Hematopoietic multipotent progenitor cell treated with erythropoietin and hydrocortisone succinate and interleukin-3 and kit ligand, for 17 days (in vitro differentiated cells): ENCODE measurements at places on chromosomes 3 and 15.

DNA sequence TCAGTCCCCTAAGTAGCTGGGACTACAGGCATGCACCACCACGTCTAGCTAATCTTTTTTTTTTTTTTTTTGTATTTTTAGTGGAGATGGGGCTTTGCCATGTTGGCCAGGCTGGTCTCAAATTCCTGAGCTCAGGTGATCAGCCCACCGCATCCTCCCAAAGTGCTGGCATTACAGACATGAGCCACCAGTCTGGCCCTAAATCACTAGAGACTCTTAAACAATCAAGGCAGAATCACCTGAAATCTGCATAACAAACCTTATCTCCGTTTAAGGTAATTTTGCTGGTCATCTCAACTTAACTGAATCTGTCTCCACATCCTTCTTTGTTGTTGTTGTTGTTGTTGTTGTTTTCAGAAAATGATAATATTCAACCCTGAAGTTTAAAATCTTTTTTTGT, 5.6 kb upstream of the TRMT10C start:
- DNase-seq, result no peak

DNA sequence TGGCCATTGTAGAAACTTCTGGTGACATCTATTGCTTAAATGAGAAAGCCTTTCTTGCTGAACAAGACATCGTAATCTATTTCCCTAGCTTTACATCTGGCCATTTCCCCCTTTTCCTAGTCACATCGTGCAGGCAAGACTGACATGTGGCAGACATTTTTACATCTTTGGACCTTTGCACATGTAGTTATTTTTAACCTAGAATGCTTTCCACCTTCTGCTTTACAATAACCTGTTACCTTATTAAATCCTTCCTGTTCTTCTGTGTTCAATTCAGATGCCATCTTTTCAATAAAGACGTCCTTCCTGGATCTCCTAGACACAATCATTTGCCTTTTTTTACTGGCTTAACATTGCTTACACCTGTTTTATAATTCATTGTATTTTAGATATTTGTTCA, 343.3 kb downstream of the DIPK2A start:
- DNase-seq, result no peak

DNA sequence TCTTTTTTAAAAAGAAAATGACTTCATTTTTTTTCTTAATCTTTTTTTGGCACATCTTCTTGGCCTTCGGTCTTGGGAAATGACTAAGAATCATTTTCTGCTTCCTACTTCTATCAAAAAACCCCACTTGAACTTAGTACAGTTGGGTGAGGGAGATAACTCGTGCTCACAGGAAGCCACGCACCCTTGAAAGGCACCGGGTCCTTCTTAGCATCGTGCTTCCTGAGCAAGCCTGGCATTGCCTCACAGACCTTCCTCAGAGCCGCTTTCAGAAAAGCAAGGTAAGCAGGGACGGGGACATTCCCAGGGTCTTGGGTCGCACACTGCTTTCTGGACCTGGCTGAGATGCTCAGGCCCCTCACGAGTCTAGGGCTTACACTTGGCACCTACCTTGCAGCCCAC, at the start of gene CCR4:
Gene CCR4 (plus strand): TSS at position 235 of the 402 bp plus-strand sequence. CDS start 1,779 bp downstream, outside the sequence.
- DNase-seq, result peak; percentile 15

DNA sequence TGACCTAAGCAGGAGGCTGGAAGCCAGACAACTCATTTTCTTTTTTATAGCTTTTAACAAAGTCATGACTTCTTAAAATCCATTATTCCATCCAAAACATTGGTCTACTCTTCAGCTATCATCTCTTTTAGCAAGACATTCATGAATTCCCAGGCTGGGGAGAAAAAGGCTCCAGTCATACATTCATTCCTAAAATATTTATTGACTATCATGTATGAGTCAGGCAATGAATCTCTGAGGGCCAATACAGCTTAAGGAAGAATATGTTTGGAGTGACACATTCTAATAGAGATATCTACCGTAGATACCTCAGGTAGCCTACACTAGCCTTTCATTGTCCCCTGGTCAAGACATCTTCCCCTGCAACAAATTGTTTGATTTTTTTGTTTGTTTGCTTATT, 196.4 kb upstream of the NANOGP8 start:
- no peak for DNase-seq

DNA sequence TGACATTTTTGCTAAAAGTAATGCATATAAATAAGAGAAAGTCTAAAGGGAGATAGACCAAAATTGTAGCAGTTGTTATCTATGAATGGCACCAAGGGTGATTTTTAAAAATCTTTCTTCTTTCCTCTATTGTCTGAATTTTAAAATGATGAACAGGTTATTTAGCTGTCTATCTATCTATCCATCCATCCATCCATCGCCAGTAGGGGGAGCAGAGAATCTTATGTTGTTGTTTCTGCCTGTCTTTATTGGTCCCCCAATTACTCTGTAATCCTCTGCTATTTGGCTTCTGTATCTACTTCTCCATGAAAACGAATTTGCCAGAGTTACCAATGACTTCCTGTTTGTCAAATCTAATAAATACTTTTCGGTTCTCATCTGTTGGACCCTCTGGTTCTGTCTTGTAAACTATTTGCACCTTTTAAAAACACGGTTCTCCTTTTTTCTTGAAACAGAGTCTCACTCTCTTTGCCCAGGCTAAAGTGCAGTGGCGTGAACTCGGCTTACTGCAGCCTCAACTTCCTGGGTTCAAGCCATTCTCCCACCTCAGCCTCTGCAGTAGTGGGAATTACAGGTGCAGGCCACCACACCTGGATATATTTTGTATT, 86.0 kb downstream of the ECT2 start:
- no peak for DNase-seq

GRCh38 chr3:190680691-190681090, 166.8 kb downstream of the IL1RAP start:
- no peak for DNase-seq

DNA sequence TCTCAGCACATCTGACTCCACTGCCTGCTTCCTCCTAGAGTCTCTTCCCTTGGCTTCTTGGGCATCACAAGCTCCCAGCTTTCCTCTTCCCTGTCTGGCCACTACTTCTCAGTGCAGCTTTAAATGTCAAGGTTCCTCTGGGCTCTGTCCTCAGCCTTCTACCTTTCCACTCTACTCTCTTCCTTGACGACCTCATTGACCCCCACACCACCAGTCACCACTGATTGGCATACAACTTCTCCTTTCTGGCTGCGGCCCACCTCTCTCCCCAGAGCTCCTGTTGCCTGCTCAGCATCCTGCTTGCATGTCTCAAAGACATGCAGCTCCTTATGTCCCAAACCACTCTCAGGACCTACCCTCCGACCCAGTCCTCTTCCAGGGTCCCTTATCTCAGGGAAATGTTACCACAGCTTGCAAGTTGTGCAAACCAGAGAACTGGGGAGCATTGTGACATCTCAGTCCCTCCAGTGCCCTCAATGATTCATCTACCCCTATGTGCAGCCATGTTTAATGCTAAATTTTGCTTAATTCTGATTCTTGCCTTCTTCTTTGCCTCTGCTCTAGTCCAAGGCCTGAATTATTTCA, 49.9 kb downstream of the TRPM1 start:
- no peak for DNase-seq

GRCh38 chr3:168047190-168047795, 48.4 kb downstream of the GOLIM4 start:
- DNase-seq, result peak; percentile 65

DNA sequence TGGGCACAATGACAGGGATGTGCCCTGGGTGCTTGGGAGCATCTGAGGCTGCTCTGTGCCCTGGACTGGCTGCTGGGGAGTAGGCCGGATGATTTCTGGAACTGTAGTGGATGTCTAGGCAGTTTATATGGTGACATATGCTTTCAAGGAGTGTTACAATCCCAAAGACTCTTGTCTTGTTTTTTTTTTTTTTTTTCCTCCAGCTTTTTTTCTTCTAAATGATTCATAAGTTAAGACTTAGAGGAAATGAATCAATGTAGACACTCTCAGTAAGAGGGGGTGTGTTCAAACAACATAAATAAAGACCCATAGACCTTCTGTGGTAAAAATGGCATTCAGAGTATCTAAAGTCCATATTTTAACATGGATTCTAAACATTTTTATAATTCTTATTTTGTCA, 706.1 kb upstream of the GOLIM4 start:
- DNase-seq, result no peak

GRCh38 chr3:131091768-131092167, 65.1 kb downstream of the NEK11 start:
- no peak for DNase-seq

GRCh38 chr3:120449701-120450599, 842 bp downstream of the FSTL1 start:
- DNase-seq, result no peak

DNA sequence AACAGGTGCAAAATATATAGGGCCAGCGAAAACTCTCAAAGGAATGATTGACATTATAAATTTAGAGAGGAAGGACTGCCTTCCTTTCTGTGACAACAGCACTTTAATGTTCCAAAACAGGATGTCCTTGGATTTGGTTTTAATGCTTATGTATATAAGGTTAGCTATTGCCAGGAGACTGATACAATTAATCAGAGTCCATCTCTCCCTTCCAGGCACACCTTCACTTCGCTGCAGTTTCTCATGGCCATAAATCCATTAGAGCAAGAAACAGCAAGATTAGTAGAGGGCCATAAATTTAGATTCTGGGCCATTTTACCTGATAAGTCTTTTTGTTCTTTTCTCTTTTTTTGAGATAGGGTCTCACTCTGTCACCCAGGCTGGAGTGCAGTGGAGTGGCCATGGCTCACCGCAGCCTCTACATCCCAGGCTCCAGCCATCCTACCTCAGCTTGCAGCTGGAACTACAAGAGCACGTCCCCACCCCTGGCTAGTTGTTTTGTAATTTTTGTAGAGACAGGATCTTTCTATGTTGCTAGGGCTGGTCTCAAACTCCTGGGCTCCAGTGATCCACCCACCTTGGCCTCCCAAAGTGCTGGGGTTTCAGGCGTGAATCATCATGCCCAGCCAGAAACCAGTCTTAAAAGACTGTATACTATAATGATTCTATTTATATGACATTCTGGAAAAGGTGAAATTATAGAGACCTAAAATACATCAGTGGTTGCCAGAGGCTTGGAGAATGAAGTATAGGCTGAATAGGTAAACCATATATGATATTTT, 15.7 kb upstream of the TFRC start:
- no peak for DNase-seq

GRCh38 chr3:194379231-194379630, 9.7 kb upstream of the LRRC15 start:
- no peak for DNase-seq

DNA sequence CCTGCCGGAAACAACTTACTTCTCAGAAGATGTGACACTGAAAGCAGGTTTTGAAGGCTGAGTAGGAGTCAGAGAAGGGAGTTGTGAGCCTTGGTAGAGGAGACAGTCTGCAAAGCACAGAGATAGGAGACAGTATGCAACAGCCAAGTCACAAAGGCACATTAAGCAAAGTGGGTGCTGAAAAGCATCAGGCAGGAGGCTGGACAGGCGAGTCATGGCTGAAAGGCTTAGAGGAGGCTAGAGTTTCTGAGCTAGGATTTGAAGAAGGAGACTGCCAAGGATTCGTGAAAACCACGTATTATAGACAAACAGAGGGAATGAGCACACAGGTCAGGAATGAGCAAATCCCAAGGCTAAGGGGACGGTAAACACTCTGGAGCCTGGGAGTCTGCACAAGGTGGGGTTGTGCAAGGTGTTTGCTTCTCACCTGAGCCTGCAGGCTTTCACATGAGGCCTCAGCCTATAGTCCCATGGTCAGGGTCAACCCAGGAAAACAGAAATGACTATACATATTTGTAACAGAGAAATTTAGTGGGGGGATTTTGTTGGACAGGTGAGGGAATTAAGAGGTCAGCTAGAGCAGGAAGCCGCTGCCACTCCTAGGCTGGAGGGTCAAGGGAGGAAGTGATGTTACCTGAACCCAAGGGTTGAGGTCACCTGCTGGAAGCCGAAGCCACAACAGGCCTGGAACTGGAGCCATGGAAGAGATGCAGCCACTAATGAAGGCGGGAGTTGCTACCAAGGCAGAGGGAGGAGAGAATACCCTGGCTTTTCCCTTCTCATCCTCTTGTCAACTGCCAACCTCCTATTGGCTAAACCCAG, 23.1 kb upstream of the TRIM71 start:
- no peak for DNase-seq

GRCh38 chr15:40307421-40308211, at the start of gene PLCB2:
PLCB2 (minus strand) TSS chr15:40307935; CDS start chr15:40307672, 263 bp downstream.
- DNase-seq, result no peak
